NCI-H1694 (cell line): ENCODE measurements at places on chromosomes 16 and 17.

DNA sequence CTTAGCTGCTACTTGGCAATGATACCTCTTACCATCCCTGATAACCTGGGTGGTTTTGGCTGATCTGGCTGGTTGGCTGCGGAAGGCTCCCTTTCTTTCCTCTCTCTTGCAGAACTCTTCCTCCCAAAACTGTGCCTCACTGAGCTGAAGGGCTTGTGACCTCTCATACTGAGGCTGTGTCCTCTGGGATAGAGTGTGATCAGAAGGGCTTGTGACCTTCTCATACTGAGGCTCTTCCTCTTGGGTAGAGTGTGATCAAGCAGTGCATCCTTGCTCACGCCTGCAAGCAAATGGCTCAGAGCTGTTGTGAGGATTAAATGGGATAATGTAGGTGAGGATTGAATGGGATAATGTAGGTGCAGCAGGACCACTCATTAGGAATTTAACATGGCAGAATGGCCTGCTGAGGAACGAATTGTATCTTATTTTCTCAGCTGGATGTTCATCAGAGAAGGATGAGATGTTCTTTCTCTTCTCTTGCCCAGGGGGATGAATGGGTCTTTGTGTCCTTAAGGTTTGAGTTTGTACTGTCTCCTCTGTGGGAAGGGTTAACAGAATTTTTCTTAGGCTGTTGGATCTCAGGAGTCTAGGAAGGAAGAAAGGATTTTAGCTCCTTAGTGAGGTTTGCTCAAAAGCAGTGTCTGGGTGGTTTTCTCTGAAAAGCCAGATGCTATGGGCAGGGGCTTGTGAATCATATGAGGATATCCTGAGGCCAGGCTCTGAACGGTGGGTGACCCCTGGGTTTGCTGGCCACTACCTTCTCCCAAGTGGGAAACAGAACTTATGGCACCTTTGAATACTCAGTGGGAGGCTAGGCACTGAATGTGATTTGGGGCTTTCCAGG, 130.0 kb upstream of the HS3ST2 start:
- no peak for DNase-seq

DNA sequence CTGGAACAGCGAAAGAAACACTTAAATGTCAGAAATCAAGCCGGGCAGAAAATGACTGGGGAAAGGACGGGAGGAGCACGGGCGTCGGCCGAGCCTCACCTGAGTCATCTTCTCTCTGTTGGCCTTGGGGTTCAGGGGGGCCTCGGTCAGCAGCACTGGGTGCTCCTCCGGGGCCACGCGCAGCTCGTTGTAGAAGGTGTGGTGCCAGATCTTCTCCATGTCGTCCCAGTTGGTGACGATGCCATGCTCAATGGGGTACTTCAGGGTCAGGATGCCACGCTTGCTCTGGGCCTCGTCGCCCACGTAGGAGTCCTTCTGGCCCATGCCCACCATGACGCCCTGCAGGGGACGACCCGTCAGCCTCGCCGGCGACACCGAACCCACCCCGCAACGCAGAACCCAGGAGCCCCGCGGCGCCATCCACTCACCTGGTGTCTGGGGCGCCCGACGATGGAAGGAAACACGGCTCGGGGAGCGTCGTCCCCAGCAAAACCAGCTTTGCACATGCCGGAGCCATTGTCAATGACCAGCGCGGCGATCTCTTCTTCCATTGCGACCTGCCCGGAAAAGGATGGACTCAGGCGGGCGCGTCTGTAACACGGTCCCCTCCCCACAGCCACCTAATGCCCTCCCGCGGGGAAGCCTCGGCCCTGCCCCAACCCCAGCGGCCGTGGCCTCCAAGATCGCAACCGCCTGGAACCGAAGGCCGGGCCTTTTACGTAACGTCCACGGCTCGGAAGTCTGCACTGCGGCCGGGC, 616 bp downstream of the ACTG1 start:
- no peak for DNase-seq

DNA sequence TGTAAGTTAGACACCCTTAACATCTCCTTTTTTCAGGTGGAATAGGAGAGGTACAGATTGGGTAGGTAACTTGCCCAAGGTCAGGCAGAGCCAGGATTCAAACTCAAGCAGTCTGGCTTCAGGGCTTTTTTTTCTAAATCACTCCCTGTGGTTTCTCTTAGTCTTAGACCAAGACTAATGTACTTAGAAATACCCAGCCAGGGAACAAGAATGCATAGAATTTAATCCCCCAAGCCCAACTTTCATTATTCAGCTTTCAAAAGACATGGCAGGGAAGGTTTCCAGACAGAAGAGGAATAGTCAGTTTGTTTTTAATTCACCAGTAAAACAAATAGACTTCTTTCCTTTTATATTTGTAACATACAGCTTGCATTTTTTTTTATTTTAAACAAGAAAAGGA, 305.2 kb upstream of the RBFOX1 start:
- no peak for DNase-seq

DNA sequence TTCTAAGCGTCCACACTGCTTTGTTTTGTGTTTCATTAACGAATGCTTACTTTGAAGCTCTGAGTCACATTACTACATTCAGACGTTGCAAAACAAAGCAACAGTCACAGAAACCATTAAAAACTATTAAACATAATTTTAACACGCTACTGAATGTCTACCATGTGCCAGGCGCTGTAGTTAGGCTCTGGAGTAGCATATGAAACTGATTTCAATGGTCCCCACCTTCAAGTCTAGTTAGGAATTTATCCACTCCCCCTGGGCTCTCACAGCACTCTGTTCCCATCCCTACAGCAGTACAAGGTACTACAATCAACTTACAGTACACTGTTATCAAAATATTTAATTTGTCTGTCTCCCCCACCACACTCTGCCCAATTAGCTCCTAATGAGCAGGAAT, 631 bp downstream of the UTP6 start:
- no peak for DNase-seq

GRCh38 chr17:72631949-72632684, 460.4 kb downstream of the SLC39A11 start:
- DNase-seq = no peak

DNA sequence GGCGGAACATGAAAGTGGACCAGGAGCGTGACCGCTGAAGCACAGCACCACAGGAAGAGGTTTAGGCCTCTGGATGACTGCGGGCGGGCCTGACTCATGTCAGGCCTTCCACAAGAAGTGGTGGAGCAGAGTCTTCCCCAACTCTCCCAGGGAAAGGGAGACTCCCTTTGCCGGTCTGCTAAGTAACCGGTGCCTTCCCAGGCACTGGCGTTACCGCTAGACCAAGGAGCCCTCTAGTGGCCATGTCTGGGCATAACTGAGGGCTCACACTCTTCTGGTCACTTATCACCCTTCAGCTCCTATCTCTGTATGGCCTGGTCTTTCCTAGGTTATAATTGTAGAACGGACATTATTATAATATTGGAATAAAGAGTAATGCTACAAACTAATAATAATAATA, 1931.9 kb downstream of the TP53TG3F start:
- peak; percentile 16 for DNase-seq
